ENCODE measurements at places on chromosomes 1 and 21. TPM values are rescaled to one million over a fixed set of nuclear protein-coding genes. Genes with fewer than 3 reads are reported as not detected.

Gene TTC22
- total RNA-seq, result 0.47 TPM

Gene CD160
- total RNA-seq, result 3.6 TPM

Gene CELA3B
- total RNA-seq, result not detected

Gene AKIRIN1
- 66.1 TPM for total RNA-seq

Gene TUFT1
- total RNA-seq, result 19.7 TPM

Gene CD244
- total RNA-seq, result not detected

Gene DDX59
- 18.7 TPM for total RNA-seq

Gene TFF2
- total RNA-seq, result not detected

Gene SYTL1
- total RNA-seq, result 7.7 TPM

Gene RCSD1
- total RNA-seq, result 0.05 TPM

Gene PDPN
- total RNA-seq, result 38.1 TPM

Gene ESPN
- total RNA-seq, result 2.9 TPM

Gene FMOD
- 0.23 TPM for total RNA-seq

Gene EVA1C
- 0.93 TPM for total RNA-seq

Gene CFAP57
- total RNA-seq, result 0.49 TPM

Gene CACNA1S
- not detected for total RNA-seq

Measured in motor neuron (in vitro differentiated cells).